ENCODE measurements at places on chromosomes 3 and 15.

DNA sequence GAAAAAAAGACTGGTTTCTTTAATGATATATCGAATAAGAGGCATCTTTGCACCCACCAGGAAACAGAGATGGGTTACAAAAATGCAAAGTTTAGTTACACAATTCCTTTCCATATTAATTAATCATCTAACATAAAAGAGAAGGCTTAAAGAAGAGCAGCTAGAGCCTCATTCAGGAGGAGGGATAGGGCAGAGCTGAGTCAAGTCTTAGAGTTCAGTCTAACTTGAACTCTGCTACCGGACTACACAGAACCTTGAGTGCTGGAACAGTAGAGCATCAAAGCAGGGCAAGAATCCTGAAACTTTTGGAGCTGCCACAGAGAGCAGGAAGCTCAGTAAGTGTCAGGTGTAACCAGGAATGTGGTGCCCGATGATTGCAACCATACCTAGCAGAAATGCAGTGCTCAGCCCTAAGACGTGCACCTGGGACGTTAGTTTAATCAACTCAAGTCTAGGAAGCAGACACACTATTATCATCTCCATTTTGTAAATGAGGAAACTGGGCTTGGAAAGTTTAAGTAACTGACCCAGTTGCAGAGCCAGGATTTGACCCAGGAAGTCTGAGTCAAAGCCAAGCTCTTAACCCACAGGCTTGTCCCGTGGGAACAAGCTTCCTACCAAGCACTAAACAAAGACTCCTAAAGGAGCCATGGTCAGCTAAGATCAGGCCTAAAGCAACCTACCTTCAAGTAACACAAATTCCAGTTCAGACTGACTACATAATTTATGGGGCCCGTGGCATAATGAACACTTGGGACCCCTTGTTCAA, 187.4 kb downstream of the FOXP1 start:
- DNase-seq = no peak

- DNase-seq = peak; percentile 45
Observed at GRCh38 chr15:74768771-74769342, 13.0 kb upstream of the CSK start.

DNA sequence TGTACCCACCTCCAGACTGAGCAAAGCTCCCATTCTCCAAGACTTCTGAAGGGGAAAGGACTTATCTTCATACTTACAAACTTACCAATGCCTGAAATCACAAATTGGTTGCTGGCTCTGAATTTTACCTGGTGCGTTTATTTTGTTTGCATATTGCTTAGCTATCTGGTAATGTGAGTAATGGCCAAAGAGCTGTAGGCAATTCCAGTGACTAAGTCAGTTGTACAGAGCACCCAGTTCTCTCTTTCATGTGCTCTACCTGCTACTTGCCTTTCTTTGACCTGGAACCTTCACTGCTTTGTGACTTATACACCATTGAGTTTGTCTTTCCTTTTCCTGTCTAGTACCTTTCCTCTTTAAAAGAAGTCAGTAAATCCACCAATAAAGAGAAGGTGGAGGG, 755.9 kb upstream of the LMCD1 start:
- no peak for DNase-seq

DNA sequence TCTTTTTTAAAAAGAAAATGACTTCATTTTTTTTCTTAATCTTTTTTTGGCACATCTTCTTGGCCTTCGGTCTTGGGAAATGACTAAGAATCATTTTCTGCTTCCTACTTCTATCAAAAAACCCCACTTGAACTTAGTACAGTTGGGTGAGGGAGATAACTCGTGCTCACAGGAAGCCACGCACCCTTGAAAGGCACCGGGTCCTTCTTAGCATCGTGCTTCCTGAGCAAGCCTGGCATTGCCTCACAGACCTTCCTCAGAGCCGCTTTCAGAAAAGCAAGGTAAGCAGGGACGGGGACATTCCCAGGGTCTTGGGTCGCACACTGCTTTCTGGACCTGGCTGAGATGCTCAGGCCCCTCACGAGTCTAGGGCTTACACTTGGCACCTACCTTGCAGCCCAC, at the start of gene CCR4:
TSS of gene CCR4 (plus strand) at position 235 of the 402 bp plus-strand sequence. CDS start 1,779 bp downstream, outside the sequence.
- DNase-seq = no peak

- no peak for DNase-seq
Observed at GRCh38 chr3:160376681-160377080, 22.3 kb downstream of the IFT80 start.

DNA sequence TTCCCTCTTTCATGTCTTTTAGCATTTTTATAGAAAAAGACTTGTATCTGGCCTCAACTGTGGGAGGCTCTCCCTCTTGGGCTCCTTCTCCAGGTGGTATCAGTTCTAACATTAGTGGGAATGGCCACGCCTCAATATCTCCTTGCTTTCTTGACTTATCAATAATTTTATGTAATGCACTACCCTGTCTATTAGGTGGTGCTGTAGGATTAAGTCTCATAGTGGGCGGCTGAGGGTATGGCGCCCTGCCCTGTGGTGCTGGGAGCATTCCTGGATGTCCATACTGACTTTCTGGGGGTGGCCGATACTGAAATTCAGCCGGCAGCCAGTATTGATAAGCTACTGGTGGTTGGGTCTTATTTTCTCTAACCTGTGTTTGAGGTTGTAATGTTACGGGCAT, 8.7 kb upstream of the RPUSD3 start:
- no peak for DNase-seq

DNA sequence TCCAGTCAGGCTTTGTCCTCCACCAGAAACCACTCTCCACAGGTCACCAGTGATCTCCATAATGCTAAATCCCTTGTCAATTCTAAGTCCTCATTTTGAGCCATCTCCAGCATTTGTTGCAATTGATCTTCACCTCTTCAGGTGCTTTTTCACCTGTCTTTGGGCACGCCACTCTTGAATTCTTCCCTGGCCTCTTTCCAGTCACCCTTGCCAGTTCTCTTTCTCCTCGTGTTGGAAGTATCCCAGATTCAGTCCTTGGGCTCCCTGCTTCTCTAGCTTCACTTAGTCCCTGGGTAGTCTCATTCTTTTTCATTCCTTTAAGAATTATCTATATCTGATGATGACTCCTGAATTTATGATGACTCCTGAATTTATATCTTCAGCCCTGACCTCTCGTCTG, 37.5 kb downstream of the MAPK6 start:
- DNase-seq = no peak

DNA sequence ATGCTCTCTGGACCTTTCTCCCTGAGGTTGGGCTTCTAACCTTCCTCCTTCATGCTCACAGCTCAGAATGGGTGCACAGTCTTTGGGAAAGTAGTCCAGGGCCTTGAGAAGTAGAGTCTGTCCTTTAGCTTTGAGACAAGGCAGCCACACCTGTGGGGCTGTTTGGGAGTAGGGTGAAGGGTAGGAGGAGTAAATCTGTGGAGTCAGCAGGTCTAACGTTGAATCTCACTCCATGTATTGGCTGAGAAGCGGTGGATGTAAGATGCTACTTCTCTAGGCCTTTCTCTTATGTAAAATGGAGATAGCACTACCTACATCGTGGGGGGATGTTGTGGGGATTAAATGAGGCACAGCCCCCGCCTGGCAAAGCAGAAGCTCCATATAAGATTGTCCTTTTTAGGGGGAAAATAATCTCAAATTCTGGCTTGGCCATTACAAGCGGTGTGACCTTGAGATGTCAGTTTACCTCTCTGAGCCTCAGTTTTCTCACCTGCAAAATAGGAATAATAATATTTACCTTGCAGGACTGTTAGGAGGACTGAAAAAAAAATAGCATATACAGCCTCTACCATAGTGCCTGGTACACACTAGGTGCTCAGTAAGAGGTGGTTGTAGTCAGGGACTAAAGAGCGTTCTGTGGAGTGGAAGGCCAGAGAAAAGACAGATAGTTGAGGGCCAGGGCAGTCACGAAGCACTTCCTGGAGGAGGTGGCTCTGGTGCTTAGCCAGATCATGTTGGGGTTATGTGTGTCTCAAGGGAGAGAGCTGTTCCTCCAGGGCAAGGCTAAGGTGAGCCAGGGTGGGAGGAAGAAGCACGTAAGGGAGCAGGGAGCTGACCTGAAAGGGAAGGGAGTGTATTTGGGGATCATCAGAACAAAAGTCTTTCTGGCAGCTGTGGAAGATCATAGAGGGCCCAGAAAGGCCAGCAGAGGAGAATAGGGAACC, 82.8 kb upstream of the MRPS22 start:
- DNase-seq = no peak

- no peak for DNase-seq
Observed at GRCh38 chr3:51930439-51930838, 11.3 kb downstream of the RRP9 start.

DNA sequence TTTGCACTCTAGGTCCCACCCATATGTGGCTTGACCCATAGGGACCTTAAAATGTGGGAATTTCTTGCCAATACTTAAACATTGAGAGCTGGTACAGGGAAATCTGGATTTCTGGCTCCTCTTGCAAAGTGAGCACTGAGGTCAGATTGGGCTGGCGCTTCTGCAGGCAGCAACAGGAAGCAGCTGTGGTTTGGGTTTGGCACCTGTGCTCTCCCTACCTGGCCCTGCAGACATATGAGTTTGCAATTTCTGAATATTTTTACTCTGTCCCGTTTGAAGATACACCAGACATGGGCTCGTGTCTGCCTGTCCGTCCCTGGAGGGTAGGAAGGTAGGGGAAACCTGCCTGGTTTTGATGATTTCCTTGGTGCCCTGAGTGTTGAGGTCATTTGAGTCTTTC, 74.8 kb upstream of the SEC13 start:
- DNase-seq = no peak

DNA sequence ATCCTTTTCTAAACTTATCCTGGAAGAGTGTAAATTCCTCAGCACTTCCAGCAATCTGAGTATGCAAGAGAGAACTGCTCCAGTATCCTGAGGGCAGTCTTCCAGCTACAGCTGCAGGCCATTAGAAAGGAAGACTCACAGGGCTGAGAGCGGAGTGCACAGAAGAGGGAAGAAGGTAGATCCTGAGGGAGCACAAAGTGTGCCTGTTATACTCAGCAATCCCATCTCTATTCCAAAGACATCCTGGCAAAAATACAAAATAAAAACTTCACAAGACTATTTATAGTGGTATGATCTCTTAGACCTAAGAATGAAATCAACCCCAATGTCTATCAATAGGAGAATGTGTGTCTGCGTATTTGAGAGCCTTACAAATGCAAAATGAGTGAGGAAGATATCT, 292.0 kb downstream of the ZIC1 start:
- DNase-seq = no peak

- peak; percentile 89 for DNase-seq
Observed at GRCh38 chr3:197847866-197848401, 56.9 kb downstream of the LRCH3 start.

- no peak for DNase-seq
Observed at GRCh38 chr15:52790169-52790708, at the start of gene ONECUT1. Gene ONECUT1, minus strand, starts transcription at chr15:52790336. Its CDS starts 452 bp downstream, at chr15:52789884.

GRCh38 chr3:156382458-156383346, 172.2 kb downstream of the SSR3 start:
- DNase-seq = no peak

- DNase-seq = no peak
Observed at GRCh38 chr15:74897300-74897701, 7.5 kb downstream of the MPI start.

- DNase-seq = no peak
Observed at GRCh38 chr3:153596401-153596800, 434.4 kb downstream of the RAP2B start.

DNA sequence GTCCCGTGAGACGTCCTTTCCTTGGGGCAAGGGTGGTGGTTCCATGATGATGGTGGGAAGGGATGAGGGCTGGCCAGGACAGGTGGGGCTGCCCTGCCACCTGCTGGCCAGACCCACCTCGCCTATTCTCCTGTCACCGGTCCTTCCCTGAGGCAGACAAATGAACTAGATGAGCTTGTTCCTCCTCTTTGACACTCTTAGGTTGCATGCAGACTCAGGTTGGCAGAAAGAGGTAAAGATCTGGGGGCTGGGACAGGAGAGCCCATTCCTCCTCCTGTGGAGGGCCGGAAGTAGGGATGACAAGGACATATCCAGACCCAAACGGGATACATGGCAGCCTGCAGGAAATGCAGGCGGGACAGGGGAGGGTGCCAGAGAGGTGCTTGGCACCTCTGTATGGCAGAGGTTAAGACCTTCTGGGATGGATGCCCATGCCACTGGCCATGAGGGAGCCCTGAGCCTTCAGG, 38.6 kb downstream of the ACSBG1 start:
- DNase-seq = no peak

DNA sequence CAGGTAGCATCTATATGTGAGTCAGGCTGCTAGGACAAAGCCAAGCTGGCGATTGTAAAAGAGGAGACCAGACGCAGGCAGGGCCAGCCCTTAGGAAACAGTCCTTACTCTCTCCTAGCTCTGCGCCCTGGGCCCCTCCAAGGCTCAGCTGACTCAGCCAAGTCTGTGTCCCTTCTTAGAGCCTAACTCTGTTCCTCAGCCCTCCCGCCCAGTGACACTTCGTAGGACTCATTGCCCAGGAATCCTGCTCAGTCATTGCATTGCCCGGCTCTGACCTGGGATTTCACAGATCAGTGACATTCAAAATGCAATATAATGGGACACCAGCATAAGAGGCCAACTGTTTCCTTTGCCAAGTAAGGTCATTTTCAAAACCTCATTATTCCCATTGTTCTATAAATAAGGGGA, 244.2 kb downstream of the TLE3 start:
- no peak for DNase-seq

- DNase-seq = no peak
Observed at GRCh38 chr3:143132246-143132980, 12.8 kb downstream of the CHST2 start.

GRCh38 chr3:52752045-52752660, 18.6 kb downstream of the NEK4 start:
- peak; percentile 32 for DNase-seq

- DNase-seq = peak; percentile 88
Observed at GRCh38 chr3:129577925-129578786, 28.3 kb downstream of the PLXND1 start.

DNA sequence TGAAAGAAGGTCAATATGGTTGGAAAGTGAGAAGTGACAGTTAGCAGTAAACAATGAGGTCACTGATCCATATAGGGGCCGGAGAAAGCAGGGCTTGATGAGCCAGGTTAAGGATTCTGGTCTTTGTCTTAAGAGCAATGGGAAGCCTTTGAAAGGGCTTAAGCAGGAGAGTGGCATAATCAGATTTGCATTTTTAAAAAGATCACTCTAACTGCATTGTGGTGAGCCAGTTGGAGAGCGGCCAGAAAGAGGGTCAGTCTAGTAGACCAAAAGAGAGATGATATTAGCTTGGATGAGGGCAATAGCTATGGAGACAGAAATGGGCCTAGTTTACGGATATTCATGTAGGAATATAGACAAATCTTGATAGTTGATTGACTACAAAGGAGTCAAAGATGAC, 46.6 kb downstream of the CPNE4 start:
- DNase-seq = no peak

DNA sequence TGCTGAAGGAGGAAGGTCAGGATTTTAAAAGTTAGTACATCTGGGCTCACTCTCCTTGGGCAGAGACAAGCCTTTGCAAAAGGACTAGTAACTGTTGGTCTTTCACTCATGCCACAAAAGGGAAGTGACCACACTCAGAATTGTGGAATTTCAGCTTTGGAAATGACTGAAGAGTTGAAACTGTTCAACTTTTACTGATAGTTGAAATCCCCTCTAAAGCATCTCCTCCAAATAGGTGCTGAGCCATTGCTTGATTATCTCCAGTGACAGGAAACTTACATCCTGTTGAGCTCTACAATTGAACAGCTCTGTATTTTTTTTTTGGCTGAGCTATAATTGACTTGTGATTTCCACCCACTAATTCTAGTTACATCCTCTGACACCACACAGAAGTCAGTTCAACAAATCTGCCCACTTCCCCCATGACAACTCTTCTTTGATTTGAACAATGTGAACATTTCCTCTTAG, 254.8 kb upstream of the TPRG1 start:
- DNase-seq = no peak

GRCh38 chr3:31613654-31614053, 80.9 kb downstream of the STT3B start:
- DNase-seq = no peak
